ENCODE measurements at places on chromosomes 12 and 14.
A peak's percentile ranks its signal among the peaks of the same experiment; 100 is the strongest.

GRCh38 chr12:11761869-11762567 is 112.5 kb downstream of the ETV6 start:
- no peak for DNase-seq

DNA sequence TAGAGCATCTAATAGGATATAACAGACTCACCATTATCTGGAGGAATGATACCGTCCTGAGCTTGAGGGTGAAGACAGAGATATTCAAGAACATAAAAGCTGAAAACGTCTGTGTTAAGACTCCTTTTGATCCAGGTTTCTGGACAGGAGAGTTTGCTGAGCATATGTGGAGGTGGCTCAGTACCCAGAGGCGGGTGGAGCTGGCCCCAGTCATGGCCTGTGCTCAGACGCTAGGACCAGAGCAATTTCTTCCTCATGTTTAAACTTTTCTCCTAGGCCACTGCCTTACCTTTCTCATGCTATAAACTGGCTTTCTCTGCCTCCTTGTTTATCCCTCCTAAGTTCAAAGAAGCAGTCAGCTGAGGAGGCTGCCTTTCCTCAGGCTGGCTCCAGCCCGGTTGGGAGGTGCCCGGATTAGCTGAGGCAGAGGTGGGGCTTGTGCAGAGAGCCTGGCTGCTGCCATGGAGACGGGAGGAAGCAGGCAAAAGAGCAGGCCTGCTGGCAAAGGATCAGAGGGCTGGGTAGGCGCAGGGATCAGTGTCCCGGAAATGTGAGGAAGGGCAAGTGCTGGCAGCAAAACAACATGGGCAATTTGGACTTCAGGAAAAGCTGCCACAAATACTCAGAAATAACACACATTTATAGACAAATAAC is 13.7 kb downstream of the COA8 start:
- DNase-seq = peak; percentile 94

GRCh38 chr12:14664434-14665023 is 31.9 kb downstream of the GUCY2C start:
- DNase-seq = peak; percentile 39

DNA sequence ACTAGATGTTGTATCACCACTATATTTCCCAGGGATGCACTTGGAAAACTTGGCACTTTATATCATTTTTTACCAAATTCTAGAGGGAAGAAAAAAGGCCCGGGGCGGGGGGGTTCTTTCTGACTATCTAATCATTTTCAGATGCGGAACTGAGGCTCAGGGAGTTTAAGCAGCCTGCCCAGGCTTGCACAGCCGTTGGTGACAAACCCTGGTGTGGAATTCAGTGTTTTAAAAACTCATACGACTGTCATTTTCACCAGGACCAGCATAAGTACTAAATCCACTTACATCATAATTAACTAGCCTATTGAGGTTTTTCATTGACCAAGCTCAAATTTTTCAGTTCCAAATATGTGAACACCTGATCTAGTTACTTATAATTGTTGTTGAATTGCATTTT is 181.0 kb downstream of the IPO8 start:
- no peak for DNase-seq

DNA sequence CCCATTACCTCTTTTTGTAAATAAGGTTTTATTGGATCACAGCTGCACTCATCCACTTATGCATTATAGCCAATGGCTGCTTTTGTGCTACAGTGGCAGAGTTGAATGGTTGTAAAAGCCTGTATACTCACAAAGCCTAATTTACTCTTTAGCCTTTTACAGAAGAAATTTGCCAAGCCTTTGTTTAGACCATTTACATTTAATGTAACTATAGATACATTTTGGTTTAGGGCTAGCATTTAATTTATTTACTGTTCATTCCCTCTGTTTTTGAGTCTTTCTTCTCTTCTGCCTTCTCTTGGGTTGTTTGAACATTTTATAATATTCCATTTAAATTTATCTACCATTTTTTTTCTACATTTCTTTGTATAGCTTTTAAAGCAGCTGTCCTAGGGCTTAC is 217.1 kb upstream of the AMIGO2 start:
- no peak for DNase-seq

- DNase-seq = peak; percentile 9
Observed at GRCh38 chr14:90060965-90061684, 669 bp upstream of the KCNK13 start.

- DNase-seq = no peak
Observed at GRCh38 chr14:75723716-75724115, 62.7 kb downstream of the TTLL5 start.

- DNase-seq = no peak
Observed at GRCh38 chr12:89288959-89289358, 63.3 kb downstream of the DUSP6 start.

- DNase-seq = peak; percentile 71
Observed at GRCh38 chr12:28611115-28611435, 420.8 kb downstream of the CCDC91 start.

GRCh38 chr14:51596488-51597117 is 55.1 kb upstream of the FRMD6 start:
- DNase-seq = no peak

Data from GM03348 (cell line).